Dorsolateral prefrontal cortex (tissue), 122 donors: ENCODE measurements at places on chromosomes 7 and 10. TPM values are rescaled to one million over a fixed set of nuclear protein-coding genes. Genes with fewer than 3 reads are reported as not detected.
A peak's percentile ranks its signal among the peaks of the same experiment; 100 is the strongest.

- DNase-seq: no peak
These were observed 97.4 kb upstream of the PDCD4 start for GRCh38 chr10:110774069-110775019.

- peak; percentile 49 for DNase-seq
These were observed 9.8 kb downstream of the CEP41 start for GRCh38 chr7:130430841-130431666.

DNA sequence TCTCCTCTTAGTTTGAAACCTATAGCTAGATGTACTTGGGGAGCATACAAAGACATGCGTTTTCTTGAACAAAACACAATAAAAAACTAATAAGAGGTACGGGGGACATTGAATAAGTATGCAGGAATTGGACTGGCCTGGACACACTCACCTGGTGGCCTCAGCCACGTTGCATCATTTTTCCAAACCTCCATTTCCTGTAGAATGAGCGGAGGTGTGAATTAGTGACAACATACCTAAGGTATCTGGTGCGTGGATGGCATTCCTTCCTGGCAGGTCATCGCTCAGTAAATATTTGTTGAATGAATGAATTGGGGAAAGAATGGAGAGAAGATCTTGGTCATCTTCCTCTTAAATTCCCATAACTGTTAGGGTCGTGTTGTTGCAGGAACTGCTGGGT lies 103.2 kb upstream of the CTBP2 start:
- DNase-seq: no peak

The SLC26A4 gene
- total RNA-seq: 13.4 TPM

The HMX3 gene
- total RNA-seq: not detected

The AFAP1L2 gene
- 40.6 TPM for total RNA-seq
